ENCODE measurements at places on chromosomes 2 and 18.

DNA sequence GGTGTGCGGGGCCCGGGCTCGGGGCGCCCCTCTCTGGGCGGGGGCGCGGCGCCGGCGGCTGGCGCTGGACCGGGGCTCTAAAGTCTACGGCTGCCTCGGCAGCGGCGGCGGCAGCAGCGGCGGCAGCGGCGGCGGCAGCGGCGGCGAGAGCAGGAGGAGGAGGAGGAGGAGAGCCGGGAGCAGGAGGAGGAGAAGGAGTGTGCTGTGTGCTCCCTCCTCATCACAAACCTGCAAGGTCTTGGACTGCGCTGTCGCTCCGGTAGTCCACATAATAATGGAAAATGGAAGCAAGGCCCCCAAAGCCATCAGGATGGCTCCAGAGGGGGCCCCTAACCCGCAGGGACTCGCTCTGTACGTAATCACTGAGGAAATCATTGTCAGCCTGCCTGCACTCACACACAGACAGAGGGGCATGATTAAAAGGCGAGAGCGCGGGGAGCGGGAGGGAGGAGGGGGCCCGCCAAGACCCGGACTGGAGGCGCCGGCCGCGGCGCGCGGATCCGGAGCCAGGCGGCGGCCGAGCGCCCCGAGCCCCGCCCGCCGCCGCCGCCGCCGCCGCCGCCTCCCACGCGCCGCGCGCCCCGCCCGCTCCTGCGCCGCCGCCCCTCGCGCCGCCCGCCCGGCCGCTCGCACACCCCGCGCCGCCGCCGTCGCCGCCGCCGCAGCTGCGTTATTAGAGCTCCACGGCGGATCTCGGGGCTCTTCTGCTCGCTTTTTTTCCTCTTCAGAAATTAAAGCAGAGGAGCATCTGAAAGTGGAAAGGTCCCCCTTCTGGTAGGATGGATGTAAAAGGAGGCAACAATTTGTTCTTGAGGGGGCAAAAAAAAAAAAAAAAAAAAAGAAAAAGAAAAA is at the start of gene ZNF521:
TSS of gene ZNF521 (minus strand) at position 390 of the 852 bp plus-strand sequence. CDS start 1,220 bp downstream, outside the sequence.
- peak; percentile 0 for DNase-seq

DNA sequence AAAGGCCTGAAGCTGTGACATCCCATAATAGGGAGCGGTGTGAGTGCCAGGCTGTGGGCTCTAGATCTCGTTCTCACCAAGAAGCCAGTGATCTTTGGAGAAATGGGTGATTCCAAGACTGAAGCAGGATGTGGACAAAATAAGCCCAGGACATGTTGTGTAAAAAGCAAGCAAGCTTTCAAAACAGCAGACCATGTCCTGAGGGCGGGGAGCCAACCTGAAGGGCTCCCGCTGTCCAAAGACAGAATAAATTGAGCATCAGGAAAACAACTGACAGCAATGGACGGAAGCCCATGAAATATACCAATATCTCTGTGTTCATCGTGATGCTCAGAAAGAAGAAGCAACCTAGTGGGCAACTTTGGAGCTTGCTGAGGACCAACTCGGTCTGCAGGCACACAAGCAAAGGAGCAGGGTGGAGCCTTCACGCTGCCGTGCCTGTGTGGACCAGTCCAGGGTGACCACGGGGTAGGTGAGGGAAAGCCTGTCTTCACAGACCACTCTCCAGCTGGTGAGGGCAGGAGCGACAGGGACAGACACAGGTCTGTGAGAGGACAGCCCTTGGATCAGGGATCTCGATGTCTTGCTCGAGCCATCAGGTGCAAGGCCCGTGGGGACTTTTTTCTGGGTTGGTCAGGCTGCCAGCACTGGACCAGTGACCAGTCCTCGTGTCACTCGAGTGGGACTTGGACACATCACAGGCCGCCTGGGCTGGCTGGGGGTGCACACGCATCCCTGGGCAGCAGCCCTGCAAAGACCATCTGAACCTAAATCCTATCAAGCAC is 21.5 kb downstream of the MTERF4 start:
- no peak for DNase-seq

GRCh38 chr2:197464175-197464574 is 10.8 kb downstream of the COQ10B start:
- DNase-seq: no peak

DNA sequence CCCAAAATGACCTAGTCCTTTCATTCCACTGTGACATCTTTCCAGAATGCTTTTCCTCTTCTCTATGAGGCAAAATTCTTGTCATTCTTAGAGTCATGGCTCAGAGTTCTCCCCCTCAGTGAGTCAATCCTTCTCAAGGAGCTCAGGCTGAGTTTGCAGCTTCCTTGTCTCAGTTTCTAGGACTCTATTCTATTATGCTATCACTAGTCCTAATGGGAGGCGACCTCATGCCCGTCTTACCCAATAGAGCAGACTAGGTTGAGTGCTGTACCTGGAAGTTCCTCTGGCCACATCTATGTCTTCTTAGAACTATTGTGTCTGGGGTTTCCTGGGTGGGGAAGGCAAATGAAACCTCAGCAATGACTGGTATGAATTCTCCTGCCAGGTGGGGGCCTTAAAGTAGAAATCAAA is 51.5 kb downstream of the HAUS1 start:
- no peak for DNase-seq

- DNase-seq: no peak
These were observed 29.2 kb upstream of the UXS1 start for GRCh38 chr2:106223347-106223746.

DNA sequence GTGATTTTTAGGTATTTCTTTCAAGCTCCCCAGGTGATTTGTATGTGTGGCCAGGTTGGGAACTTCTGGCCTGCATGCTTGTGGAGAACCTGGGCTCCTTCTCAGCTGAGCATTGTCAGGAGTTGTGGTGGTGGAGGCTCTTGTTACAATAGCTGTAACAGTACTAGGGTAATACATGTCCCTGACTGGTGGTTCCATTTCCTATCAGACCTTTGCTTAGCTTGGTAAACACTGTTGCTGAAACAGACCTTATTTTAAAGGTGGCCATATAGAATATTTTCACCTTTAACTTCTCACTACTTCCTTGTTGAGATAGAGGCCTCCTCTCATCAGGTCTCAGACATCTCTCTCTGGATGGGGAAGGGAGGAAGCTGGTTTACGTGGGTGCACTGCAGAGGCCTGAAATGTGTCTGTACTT is 79.2 kb downstream of the SETBP1 start:
- DNase-seq: peak; percentile 17

- no peak for DNase-seq
These were observed 6.6 kb downstream of the ACVR2A start for GRCh38 chr2:147851244-147851930.

DNA sequence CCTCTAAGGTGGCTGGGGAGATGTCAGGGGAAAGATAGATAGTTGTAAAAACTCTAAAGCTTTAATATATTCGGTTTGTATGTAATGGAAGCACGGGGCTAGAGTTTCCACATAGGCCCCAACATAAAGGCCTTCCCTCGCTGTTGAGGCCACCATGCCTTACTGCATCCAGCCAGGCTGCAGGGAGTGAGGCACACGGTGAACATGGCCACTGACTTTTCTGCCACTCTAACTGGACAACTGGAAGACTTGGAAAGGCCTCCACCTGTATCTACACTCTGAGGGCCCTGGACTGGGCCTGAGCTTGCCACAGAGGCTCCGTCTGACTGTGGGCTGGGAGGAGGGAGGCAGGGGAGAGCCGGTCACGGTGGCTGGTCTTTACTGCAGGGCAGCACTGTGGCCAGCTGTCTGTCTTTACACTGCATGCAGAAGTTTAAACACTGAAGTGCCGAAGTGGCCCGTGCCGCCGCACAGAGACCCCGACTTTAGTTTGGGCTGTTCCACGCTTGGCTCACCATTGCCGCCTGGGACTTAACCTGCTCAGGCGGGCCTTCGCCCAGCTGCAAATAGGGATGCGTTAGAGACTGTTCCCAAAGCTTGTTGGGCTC is 66.7 kb downstream of the EMILIN2 start:
- no peak for DNase-seq

DNA sequence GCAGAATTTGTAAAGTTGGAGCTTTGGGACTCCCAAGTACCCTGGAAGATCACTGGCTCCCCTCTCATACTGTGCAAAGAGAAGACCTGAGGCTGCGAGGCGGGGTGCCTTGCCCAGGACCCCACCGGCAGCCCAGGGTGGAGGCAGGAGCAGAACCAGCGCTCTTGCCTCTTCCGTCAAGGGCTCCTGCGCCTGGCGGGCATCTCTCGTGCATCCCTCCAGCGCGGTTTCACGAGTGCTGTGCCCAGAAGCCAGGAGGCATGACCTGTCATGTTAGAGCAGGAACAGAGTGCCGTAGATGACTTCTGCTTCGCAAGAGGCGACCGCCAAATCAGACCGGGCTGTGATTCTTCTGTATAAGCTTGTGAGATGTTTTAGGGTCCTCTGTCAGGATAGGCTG is 77.3 kb downstream of the LDLRAD4 start:
- no peak for DNase-seq

- no peak for DNase-seq
These were observed 62.8 kb downstream of the SFXN5 start for GRCh38 chr2:73008766-73009135.
